Activated T-cell treated with anti-CD3 and anti-CD28 coated beads, Interleukin-2, amount 50 U/mL, for 48 hours (primary cell): ENCODE measurements at places on chromosomes 1 and 21.

DNA sequence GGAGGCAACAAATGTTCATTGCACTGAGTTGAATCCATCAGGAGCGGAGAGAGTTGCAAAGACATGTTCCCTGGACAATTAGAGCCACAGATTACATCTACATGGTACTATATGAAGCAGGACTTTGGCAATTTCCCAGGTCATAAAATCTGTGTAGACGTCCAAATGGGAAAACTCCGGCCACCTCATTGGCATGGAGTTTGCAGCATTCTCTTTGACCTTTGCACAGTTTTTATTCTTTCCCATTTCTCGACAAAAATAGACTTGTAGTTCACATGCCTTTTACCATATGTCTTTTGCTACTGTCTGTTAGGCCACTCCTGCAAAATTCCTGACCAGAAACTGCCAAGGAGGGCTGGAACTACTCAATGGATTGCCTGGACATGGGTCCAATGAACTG, 48.2 kb downstream of the UBE2T start:
- no peak for DNase-seq

- DNase-seq = no peak
Measured at GRCh38 chr21:46065914-46066551, 31.9 kb upstream of the COL6A2 start.

DNA sequence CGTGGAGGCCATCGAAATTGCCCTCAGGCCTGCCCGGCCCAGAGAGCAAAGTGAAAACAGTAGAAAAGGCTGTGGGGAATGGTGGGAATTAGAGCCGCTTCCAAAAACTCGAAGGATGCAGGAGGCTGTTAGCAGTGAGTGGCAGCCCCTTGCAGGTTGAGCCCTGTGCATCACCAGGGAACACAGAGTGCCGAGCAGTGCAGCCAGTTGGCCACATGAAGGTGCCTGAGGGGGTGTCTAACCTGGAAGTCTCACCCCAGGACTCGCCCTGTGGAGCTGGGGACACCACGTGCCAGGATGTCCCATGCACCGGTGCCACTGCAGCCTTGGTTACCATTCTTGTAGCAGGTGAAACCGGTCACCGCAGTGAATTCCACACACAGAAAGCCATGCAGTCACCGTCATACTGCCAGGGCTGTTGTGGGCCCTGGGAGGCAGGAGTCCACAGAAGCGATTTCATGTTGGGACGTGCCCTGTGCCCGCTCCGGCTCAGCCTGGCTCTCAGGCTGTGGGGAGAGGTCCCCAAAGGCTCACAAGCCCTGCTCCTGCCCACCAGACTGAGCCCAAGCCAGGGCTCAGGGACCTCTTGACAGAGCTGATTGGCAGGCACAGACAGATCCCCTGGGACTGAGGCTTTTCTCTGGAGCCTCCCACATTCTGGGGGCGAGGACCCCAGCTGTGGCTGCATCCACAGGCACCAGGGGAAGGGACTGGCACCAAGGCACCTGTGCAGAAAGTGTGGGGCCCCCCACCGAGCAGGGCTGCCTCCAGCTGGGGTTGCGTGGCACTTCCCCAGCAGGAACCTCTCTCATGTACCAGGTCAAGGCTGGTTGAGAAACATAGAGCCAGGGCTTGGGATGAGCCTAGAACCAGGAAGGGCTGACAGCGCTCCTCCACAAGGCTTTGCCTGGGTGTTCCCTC, 16.7 kb upstream of the ACTRT2 start:
- no peak for DNase-seq

DNA sequence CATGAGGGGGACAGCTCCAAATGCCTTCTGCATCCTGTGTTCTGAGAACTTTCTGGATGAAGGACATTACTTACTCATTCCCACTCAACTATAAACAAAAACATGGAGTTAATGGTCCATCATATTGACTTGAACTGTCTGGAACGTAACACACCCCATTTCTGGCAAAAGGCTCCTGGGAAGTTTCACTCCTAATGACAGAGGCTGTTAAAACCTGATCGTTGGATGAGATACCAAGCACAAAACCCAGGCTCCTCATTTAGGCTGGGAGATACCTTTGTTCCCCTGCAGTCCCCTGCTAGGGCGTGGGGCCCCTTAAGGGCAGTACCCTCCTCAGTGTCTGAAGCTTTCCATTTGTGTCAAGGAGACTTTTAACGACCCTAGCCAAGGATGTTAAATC, 78.9 kb downstream of the RHOU start:
- no peak for DNase-seq

- no peak for DNase-seq
Measured at GRCh38 chr21:46545911-46546310, 59.0 kb downstream of the S100B start.

DNA sequence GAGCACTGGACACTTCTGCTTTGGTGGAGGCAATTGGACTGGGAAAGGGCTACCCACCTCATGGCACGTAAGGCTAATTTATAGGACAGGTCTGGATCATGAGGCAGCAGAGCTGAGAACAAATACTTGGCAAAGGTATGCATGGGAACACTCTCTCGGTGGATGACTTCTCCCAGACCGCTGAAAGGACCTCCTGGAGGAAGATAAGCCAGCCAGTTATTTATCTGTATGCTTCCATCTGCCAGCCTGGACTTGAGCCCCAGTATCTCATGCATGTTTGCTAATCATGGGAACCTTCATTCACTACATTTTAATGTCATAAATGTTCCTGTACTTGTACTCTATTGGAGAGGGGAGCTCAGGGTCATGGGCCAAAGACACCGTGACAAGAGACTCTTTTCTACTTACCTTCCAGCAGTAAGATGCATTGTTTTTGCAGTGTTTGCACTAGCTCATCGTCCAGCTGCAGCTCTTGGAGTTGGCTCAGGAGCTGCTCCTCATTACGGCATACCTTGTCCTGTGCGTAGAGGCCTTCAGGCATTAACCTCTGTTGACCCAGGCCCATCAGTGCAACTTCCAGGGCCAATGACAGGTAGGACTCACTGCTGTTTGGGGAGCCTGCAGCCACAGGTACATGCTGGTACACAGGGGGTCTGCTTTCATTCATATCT, 23.7 kb downstream of the UROD start:
- no peak for DNase-seq
